B cell (primary cell): ENCODE measurements at places on chromosomes 1 and 21.
A peak's percentile ranks its signal among the peaks of the same experiment; 100 is the strongest.

GRCh38 chr1:67652800-67653199 is 32.2 kb upstream of the GADD45A start:
- H3K27ac ChIP-seq = no peak overlapping the region
- H3K4me1 ChIP-seq = no peaks in the 10 kb centered on the region
- no peak overlapping the region for H3K4me3 ChIP-seq
- no peaks in the 10 kb centered on the region for H3K27me3 ChIP-seq
- H3K36me3 ChIP-seq = no peaks in the 10 kb centered on the region
- DNase-seq = no peak

- no peak overlapping the region for H3K4me3 ChIP-seq
- no peak for DNase-seq
- no peaks in the 10 kb centered on the region for H3K36me3 ChIP-seq
- H3K27me3 ChIP-seq = no peaks in the 10 kb centered on the region
- no peak overlapping the region for H3K27ac ChIP-seq
These were observed 31.2 kb downstream of the KCNK2 start for GRCh38 chr1:215113776-215114153.

DNA sequence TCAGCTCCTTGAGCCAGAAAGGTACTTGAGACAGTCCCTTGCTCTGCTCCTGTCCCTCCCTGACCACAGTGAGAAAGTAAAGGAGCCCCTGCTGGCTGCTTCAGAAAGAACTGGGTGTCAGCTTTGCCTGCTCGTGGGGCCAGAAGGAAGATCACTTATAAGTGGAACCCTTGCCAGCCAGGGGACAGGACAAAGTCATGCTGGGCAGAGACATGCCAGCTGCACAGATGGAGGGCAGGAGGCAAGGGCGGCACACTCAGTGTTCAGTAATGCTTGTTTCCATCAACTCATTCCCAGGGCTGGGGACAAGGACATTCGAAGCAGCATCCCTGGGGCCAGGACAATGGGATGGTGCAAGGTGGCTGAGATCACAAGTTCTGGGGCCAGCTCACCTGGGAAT is 41.8 kb downstream of the NTPCR start:
- H3K4me1 ChIP-seq = no peaks in the 10 kb centered on the region
- no peaks in the 10 kb centered on the region for H3K36me3 ChIP-seq
- H3K27ac ChIP-seq = no peak overlapping the region
- DNase-seq = no peak

DNA sequence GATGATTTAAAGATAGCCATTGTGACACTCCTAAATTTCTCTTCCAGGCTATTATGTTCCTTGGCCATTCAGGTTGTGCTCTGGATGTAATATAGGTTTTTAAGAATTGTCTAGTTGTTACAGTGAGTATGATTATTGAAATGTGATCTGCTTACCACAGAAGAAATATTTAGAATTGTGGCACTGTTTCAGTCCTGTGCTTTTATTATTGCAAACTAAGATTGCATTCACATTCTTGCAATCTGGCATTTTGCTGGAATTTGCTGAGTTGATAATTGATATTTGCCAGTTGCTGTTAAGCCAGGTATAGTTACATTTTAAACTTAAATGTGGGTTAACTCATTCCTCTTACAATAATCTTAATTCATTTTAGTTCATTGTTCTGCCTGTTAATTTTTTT is 22.3 kb downstream of the EXO1 start:
- H3K36me3 ChIP-seq = no peaks in the 10 kb centered on the region
- DNase-seq = no peak
- H3K4me1 ChIP-seq = no peaks in the 10 kb centered on the region
- no peak overlapping the region for H3K4me3 ChIP-seq
- H3K27me3 ChIP-seq = no peaks in the 10 kb centered on the region
- H3K27ac ChIP-seq = no peak overlapping the region

GRCh38 chr1:2103901-2104590 is 53.8 kb downstream of the PRKCZ start:
- DNase-seq = no peak
- no peak overlapping the region for H3K4me3 ChIP-seq
- H3K27ac ChIP-seq = no peak overlapping the region
- no peaks in the 10 kb centered on the region for H3K27me3 ChIP-seq

GRCh38 chr1:228862542-228863505 is 127.5 kb downstream of the RHOU start:
- H3K4me1 ChIP-seq = no peaks in the 10 kb centered on the region
- H3K4me3 ChIP-seq = no peak overlapping the region
- no peak for DNase-seq

DNA sequence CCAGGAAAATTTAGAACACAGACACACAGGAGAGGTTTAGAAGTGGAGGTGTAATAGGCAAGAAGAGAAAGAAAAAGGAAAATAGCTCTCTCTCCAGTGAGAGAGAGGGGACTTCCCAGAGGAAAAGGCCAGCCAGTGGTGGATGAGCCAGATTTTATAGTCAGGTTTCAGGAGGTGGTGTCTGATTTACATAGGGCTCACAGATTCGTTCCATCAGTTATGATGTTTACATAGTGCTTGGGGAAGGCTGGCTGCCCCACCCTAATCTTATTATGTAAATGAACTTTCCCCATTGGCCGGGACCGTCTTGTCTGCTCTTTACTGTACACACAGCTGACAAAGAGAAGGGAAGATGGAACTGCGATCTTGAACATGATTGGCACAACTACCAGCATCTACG is 797.3 kb downstream of the PLA2G4A start:
- no peaks in the 10 kb centered on the region for H3K27me3 ChIP-seq
- H3K4me1 ChIP-seq = no peaks in the 10 kb centered on the region
- H3K27ac ChIP-seq = no peak overlapping the region
- DNase-seq = no peak

DNA sequence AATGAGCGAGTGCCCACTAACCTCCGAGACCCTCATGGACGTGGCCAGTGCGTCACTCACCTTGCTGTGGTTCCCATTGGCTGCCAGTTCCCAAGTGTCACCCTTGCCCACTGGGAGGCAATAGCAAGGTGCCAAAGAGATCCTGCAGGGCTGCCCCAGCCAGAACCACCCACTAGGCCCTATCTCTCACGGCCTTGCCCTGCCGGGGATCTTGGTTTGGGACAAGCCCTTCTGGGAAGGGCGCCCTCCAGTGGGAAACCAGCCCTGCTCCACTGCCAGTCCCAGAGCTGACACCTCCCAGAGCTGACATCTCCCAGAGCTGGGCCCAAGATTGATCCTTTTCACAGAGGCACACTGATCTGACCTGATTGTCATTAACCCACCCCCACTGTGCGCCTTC is 2.1 kb upstream of the SELENON start:
- DNase-seq = peak; percentile 36
- no peak overlapping the region for H3K4me3 ChIP-seq
- no peaks in the 10 kb centered on the region for H3K27me3 ChIP-seq

GRCh38 chr1:208278638-208279037 is 34.5 kb upstream of the PLXNA2 start:
- H3K36me3 ChIP-seq = no peaks in the 10 kb centered on the region
- no peak overlapping the region for H3K4me3 ChIP-seq
- H3K4me1 ChIP-seq = no peaks in the 10 kb centered on the region
- H3K27ac ChIP-seq = no peak overlapping the region
- DNase-seq = no peak

DNA sequence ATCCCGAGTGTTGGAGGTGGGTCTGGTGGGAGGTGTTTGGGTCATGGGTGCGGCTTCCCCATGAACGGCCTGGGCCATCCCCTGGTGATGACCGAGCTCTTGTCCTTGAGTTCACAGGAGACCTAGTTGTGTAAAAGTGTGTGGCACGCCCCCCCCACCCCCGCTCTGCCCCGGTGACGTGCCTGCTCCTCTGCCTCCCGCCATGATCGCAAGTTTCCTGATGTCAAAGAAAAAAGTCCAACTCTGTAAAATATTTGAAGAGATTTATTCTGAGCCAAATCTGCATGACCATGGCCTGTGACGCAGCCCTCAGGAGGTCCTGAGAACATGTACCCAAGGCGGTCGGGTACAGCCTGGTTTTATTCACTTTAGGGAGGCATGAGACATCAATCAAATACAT is 125.1 kb upstream of the COL6A1 start:
- H3K27ac ChIP-seq = no peak overlapping the region
- H3K4me1 ChIP-seq = no peaks in the 10 kb centered on the region
- no peak overlapping the region for H3K4me3 ChIP-seq
- no peaks in the 10 kb centered on the region for H3K27me3 ChIP-seq
- DNase-seq = no peak
- H3K36me3 ChIP-seq = no peaks in the 10 kb centered on the region

- H3K27ac ChIP-seq = no peak overlapping the region
- H3K4me1 ChIP-seq = no peaks in the 10 kb centered on the region
- no peak overlapping the region for H3K4me3 ChIP-seq
These were observed 28.7 kb upstream of the EIF4G3 start for GRCh38 chr1:21205416-21205815.
